Umbilical cord (tissue), 2 donors: ENCODE measurements at places on chromosomes 7 and 10.

GRCh38 chr10:73997461-73997786 lies 492 bp upstream of the VCL start:
- no peak for DNase-seq

- DNase-seq = no peak
Measured at GRCh38 chr10:122375679-122376160, 1.2 kb downstream of the PLEKHA1 start.

- no peak for DNase-seq
Measured at GRCh38 chr7:78099715-78100394, 301.3 kb downstream of the PHTF2 start.

GRCh38 chr10:6310977-6311376 lies 108.2 kb downstream of the PFKFB3 start:
- no peak for DNase-seq

DNA sequence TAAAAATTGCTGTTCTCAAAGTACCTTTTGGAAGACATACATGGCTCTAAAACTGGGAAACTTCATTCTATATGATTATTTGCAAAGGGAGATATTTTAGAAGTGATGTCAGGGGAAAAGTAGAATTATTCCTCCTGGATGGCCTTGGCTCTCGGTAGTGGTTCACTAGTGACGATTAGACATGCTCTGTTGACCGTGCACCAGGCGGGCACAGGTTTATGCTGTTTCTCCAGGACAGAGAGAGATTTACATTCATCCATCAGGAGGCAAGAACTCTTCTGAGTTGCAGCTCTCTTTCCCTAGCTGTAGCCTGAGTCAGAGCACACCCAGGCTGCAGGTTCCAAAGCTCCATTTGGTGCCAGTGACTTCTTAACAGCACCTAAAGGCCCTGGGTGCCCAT lies 184.9 kb upstream of the WDR11 start:
- DNase-seq = no peak

DNA sequence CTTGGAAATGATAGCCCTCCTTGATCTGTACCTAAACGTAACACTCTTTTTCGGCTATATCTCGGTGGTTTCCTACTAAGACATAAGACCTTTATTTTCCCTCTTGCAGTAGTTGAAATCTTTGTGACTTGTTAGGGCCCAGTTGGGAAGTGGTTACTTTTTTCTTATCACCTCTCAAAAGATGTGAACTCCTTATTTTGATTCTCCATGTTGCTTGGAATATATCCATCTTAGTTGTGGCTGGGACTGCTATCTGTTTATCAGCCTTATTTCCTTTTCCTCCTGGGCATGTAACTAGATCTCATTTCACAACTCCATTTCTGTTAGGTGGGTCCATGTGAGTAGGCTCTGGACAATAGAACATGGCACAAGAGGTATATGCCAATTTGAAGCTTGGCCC lies 4.1 kb upstream of the CPED1 start:
- no peak for DNase-seq

DNA sequence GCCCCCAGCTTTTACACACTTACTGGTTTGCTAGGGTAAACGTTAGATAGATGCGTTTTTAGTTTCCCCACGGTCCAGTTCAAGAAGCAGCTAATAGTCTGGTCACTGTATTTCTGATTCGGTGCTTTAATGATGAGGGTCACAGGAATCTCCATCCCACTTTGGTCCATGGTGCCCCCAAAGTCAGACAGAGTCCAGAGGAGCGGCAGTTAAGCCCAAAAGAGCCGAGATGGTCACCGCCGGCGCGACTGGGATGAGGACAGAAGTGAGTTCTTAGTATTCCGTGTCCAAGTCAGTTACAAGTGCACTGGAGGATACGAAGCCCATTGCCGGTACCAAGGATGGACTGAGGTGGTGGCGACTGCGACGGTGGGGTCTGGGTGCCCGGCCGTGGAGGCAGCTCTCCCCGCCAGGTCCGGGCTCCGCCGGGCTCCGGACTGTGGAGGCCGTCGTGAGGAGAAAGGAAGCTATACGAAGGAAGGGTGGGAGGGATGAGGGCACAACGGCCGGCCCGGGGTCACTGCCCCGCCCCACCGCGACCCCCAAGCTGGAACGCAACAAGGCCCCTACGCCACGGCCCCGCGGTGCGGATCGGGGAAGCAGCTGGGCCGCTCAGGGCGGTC lies 663 bp downstream of the HERPUD2 start:
- DNase-seq = no peak

GRCh38 chr7:110804501-110804900 lies 286.4 kb upstream of the LRRN3 start:
- no peak for DNase-seq

GRCh38 chr10:4475827-4476490 lies 350.0 kb upstream of the AKR1E2 start:
- DNase-seq = no peak
